ENCODE measurements at places on chromosomes 3 and 15.

- no peak for DNase-seq
Observed at GRCh38 chr3:45792036-45792435, 4.3 kb downstream of the SLC6A20 start.

GRCh38 chr3:150975992-150976368 is 3.5 kb upstream of the CLRN1 start:
- DNase-seq, result no peak

GRCh38 chr3:112093180-112093522 is 7.0 kb downstream of the C3orf52 start:
- DNase-seq, result no peak

GRCh38 chr3:178189854-178190253 is 346.4 kb upstream of the KCNMB2 start:
- no peak for DNase-seq

DNA sequence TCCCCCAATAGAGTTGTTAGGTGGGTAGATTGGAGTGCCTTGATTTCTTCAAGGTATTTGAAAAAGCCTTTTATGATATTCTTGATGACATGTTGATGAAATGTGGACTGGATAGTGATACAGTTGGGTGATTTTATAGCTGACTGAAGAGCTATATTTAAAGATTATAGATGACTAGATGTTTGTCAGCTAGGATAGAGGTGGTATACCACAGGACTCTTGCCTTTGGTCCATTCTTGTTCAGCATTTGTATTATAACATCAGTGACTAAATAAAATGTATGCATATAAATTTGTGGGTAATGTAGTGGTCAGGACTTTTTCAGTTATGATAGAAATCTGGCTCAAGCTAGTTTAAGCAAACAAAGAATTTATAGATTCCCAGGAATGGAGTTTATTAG is 143.9 kb downstream of the ZNF609 start:
- DNase-seq, result no peak

DNA sequence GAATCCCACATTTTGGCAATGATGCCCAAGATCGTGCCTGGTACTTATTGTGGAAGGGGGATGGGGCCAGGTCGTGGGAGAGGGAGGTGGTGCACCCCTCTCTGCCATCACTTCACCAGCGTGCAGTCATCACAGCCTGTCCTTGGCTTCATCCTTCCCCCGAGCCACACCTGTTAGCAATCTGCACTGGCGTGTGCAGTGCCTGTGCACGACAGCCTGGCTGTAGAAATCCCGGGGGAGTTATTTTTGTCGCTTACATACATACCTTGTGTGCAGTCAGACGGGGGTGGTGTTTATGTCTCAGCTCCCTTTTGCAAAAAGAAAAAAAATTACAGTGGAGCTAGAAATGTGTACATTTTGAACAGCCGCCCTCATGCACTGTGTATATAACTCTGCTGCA is 216.0 kb downstream of the TLE3 start:
- no peak for DNase-seq
